Foreskin keratinocyte (primary cell): ENCODE measurements at places on chromosomes 7 and 10.

DNA sequence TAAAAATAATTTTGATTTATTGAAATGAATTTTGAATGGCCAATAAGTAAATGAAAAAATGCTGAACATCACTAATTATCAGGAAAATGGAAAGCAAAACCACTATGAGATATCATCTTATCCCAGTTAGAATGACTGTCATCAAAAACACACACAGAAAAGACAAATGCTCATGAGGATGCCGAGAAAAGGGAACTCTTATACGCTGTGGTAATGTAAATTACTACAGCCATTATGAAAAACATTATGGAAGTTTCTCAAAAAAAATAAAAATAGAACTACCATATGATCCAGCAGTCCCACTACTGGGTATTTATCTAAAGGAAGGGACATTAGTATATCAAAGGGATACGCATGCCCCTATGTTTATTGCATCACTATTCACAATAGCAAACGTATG is 15.8 kb downstream of the SCIN start:
- no peak for DNase-seq

GRCh38 chr7:55084307-55084706 is 65.5 kb downstream of the EGFR start:
- no peak for DNase-seq

DNA sequence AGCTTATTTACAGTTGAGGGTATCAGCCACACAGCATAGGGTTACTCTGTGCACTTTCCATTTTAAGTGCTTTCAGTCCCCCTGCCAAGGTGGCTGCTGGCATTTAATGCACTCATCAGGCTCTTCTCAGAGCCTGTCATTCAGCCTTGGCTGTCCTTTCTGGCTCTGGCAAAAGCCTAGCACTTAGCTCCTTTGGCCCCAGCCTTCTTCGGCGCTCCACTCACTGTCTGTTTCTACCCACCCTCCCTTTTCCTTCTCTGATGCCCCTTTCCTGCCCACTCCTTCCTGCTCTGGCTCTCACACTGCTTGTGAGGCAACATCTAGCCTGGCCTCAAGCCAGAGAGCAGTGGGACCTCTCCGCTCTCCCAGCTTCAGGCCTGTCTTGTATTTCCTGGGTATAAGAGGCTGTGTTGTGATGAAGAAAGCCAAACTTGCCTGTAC is 60.2 kb downstream of the WIPF3 start:
- DNase-seq: no peak

GRCh38 chr10:45602082-45602730 is 70.4 kb downstream of the ZFAND4 start:
- DNase-seq: no peak

DNA sequence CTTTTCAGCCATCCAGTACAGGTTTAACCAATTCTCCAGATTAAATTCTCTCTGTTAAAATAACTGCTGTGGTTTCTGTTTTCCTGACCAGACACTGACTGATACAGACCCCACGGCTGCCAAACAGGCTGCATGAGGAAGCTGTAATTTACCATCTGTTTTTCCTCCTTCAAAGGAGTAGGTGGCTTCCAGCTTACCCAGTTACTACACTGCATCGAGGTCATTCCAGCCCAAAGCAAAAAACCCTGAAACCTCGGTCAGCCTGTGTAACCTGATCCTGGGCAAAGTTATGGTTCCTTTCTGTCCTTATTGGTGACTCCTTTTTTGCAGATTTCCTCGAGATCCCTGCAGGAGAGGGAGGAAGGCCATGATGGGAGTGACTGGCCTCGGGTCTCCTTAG is 27.9 kb upstream of the LOXL4 start:
- no peak for DNase-seq
